ENCODE measurements at places on chromosomes 12 and 14.
A peak's percentile ranks its signal among the peaks of the same experiment; 100 is the strongest.

GRCh38 chr12:753611-754472 is 1.5 kb downstream of the WNK1 start:
- no peak for DNase-seq

GRCh38 chr12:89153341-89153740 is 199.0 kb downstream of the DUSP6 start:
- no peak for DNase-seq

GRCh38 chr12:69701826-69702225 is 2.7 kb upstream of the BEST3 start:
- no peak for DNase-seq

DNA sequence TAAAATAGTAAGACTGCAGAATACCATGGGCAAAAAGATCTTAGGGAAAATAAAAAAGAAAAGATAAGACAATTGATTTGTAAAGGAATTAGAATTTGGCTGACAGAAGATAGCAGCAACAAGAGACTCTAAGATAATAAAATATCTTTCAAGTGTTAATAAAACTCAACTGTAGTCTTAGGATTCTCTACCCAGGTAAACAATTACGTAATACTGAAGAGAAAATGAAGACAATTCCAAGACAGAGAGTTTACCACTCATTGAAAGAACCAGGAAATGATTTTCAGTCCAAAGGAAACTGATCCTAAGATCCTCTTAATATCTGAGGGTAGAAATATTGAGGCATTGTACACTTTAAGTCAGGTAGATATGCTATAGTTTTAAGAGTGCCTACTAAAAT is 321.1 kb downstream of the CEP128 start:
- no peak for DNase-seq

DNA sequence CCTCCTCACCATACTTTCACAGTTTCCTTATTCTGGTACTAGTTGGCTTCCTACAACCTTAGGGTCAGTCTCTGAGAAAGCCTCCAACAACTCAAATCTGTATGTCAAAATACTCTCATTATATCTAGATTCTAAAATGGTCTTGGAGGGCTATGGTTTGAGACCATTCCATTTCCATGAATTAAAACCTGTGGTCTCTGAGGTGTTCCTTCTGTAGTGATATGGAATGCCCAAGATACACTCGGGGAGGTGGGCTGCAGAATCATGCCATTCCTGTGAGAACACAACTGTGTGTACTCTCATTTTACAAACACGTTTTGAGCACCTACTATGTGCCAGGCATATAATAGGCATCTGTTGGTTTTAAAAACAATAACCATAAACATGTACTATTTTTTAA is 74.0 kb downstream of the FERMT2 start:
- no peak for DNase-seq

DNA sequence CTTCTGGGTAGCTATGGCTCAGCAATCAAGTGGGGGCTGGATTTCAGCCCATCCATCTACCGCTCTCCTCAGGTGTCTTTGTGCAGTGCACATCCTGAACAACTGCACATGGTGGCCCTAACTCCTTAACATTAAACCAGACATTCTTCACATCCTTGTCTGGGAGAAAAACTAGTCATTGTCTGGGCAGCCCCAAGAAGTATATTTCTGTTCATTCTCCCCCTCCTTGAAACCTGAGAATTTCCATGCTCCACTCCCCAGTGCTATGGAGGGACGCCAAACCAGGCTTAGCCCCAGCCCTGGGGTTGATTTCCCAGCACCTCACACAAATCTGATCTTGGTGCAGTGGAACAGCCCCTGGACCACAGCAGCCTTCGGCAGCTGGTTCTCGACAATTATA is 13.4 kb downstream of the MYL2 start:
- no peak for DNase-seq

DNA sequence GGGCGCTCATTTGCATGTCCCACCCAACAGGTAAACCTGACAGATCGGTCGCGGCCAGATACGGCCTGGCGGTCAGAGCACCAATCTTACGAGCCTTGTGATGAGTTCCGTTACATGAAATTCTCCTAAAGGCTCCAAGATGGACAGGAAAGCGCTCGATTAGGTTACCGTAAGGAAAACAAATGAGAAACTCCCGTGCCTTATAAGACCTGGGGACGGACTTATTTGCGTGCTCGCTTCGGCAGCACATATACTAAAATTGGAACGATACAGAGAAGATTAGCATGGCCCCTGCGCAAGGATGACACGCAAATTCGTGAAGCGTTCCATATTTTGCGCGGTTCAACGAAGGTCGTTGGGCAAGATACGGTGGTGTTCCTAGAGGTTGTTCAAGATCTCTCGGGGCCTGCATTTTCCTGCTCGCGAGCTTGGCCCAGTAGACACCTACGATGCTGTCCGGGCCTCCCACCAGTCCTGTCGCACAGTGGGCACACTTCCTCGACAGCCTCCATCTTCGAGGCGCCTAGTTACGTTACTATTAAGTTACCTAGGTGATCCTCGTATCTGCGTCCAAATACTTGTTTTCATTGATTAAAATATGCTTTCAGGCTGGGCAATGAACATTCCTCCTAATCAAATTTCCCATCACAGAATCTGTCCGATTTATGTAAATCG is at the start of gene RNU6-7:
RNU6-7 (plus strand) TSS at position 230 of the 675 bp plus-strand sequence.
- no peak for DNase-seq

- no peak for DNase-seq
Observed at GRCh38 chr14:102508410-102508773, 1.2 kb downstream of the ANKRD9 start.

- DNase-seq = no peak
Observed at GRCh38 chr12:39240587-39240986, 202.3 kb downstream of the KIF21A start.

DNA sequence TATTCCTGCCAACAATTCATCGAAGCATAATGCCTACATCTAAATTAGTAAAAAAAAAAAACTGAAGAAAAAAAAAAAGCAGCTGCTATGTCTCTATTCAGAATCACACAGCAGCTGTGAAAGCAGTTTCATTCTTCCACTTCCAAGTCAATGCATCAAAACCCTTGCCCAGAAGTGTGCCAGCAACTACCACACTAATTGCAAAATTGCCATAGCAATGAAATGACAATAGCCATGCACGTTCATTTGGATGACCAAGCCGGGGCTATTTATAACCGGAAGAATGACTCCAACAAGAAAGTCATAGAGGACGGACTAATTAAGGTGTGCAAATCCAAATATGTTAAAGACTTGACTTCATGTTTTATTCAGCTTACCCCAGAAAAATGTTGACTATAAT is 42.5 kb downstream of the SLC2A13 start:
- DNase-seq = no peak

GRCh38 chr12:103779410-103780092 is 61.5 kb downstream of the NT5DC3 start:
- DNase-seq = no peak

- DNase-seq = no peak
Observed at GRCh38 chr14:51684760-51685159, 33.0 kb downstream of the FRMD6 start.

DNA sequence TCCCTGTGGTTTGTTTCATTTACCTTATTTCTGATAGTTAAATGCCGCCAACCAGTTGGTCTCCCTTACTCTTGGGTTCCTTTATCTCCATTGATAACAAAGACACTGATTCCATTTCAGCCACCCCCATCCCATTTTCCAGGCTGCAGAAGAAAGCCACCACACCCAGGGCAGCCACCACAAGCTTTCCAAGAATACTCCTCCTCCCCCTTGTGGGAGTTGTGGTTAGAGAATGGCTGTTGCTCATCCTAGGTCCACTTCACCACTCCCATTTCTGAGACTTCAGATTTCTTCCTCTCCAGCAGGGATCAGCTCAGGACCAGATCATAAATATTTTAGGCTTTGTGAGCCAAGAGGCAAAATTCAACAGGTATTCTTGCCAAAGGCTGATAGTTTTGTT is 73.9 kb downstream of the ANO4 start:
- DNase-seq = no peak

GRCh38 chr14:81751198-81751597 is 217.5 kb upstream of the SEL1L start:
- DNase-seq = no peak

GRCh38 chr14:103549361-103550311 is 12.8 kb downstream of the BAG5 start:
- no peak for DNase-seq

- no peak for DNase-seq
Observed at GRCh38 chr12:28955491-28955890, 193.6 kb upstream of the FAR2 start.

- no peak for DNase-seq
Observed at GRCh38 chr12:109890620-109891170, 9.4 kb upstream of the TCHP start.

DNA sequence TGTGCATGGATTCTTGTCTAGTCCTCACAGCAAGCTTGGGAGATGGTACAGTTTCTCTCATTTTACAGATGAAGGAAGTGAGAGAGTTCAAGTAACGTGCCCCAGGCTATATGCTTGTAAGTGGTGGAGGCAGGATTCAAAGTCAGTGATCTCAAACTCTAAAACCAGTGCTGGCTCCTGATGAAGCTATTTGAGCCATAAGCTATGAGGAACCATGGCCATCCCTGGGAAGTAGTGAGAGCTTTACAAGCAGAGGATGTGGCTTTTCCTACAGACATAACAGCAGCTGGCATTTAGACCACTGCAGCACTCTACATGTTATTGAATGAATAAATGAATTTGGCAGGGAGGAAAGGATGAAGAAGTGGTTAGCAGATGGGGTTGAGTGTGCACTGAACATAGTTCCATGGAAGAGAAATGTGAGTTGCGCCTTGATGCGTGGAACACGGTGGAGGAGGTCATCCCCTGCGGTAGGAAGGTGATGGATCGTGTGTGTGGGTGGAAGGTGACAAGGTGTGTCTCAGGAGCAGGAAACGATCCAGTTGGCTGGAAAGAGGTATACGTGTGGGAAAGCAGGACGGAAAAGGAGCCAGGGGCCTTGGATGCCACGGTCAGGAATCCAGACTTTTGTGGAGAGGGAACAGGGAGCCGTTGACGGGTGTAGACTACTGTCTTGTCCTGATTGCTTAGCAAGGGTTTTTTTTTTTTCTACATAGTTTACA is 65.2 kb downstream of the RFX4 start:
- no peak for DNase-seq

- DNase-seq = no peak
Observed at GRCh38 chr14:59268011-59268410, 79.5 kb downstream of the DAAM1 start.

GRCh38 chr14:28765831-28766468 is 637 bp upstream of the FOXG1 start:
- no peak for DNase-seq

- DNase-seq = no peak
Observed at GRCh38 chr12:24659016-24659415, 289.9 kb downstream of the BCAT1 start.

GRCh38 chr12:92566448-92567019 is 136.3 kb upstream of the PLEKHG7 start:
- DNase-seq = no peak

DNA sequence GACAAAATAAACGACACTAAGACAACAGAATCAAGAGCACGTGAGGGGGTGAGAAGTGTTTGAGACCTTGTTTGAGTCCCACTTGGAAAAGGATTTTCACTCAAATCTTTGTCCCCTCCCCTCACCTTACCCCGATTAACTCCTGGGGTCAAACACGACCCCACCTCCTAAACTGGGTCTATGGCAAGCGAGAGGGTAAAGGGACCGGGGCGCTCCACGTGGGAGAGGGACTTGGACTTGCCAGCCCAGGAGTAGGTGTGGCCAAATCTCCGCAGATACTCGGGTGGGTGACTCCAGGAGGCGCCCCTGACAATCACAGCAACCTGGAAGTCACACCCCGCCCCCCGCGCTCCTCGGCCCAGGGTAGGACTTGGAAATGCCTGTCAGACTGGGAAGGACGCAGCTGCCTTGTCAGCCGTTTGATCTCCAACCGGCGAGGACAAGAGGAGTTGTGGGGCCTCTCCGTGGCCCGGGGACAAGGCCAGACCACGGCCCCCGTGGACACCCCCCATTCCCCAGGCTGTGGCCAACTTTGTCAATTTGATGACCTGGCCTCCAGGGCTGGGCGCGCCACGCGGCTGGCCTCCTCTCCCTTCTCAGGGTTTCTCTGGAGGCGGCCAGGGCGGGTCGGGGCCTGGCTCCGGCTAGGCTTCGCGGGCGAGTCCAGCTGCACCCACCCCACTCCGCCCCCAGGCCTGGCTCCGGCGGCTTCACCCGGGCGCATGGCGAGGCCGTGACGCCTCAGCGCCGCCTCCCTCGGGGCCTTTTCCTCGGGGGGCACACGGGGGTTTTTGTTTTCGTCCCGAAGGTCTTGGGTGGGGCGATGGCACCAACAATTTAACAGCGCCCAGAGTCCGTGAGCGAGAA is 1.1 kb upstream of the BCL11B start:
- no peak for DNase-seq

DNA sequence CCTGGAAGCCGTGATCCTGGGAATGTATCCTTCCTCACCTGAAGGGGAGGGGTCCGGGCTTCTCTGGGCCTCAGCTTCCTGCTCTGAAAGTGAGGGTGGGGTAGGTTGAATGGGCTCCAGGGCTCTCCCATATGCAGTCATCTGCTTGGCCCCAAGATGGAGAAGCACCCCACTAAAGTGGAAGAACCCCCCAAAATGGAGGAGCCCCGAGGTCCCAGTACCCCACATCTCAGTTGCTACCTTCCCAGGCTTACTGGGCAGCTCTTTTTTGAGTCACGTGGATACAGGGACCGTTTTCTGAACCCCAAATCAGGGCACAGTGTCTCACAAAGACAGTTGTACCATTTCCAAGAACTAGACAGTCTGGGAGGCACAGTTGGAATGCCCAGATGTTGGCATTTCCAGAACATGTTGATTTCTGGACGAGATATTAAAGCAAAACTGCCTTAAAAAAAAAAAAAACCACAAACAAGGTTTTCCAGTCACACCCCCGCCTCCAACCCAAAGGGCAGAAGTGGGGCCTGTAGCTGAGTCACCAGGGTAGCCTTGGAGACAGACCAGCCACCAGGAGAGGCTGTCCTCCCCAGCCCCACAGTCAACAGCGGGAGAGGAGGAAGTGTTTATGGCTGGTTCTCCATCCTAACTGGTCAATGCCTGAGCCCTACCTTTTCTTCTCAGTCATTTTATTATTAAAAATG is 12.1 kb downstream of the VASH1 start:
- DNase-seq = peak; percentile 24
